CD4-positive, CD25-positive, alpha-beta regulatory T cell (primary cell): ENCODE measurements at places on chromosomes 3 and 15. TPM values are rescaled to one million over a fixed set of nuclear protein-coding genes. Genes with fewer than 3 reads are reported as not detected.

DNA sequence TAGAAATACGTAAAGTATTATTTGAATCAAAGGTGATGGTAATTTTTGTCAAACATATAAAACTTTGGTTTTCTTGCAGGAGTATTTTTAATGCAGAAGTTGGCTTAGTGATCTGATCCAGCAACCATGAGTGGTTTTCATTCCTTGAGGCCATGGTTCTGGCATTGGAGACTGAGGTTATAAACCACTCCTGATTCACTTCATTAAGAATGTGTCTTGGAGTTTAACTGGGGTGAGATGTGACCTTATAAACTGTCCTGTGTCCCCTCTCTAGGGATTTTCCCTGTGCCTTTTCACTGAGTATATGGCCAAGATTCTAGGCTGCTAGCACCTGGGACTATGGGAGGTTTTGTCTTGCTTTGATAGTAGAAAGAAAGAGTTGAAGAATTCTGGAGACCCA lies 94.3 kb downstream of the RYR3 start:
- no peak overlapping the region for H3K27ac ChIP-seq
- H3K36me3 ChIP-seq = no peaks in the 10 kb centered on the region
- no peak overlapping the region for H3K4me3 ChIP-seq
- DNase-seq = no peak
- H3K4me1 ChIP-seq = no peaks in the 10 kb centered on the region

Gene MLF1
- total RNA-seq = 5.3 TPM

GRCh38 chr3:46549989-46550388 lies 16.1 kb downstream of the LRRC2 start:
- H3K4me3 ChIP-seq = no peak overlapping the region
- peaks cover 5% of the 10 kb centered on the region for H3K4me1 ChIP-seq
- no peaks in the 10 kb centered on the region for H3K36me3 ChIP-seq
- no peak overlapping the region for H3K27ac ChIP-seq
- no peak for DNase-seq
- no peaks in the 10 kb centered on the region for H3K27me3 ChIP-seq

Gene OXSR1
- 62.3 TPM for total RNA-seq

GRCh38 chr15:93477721-93478120 lies 388.7 kb upstream of the RGMA start:
- H3K27ac ChIP-seq = no peak overlapping the region
- no peaks in the 10 kb centered on the region for H3K36me3 ChIP-seq
- H3K27me3 ChIP-seq = no peaks in the 10 kb centered on the region
- DNase-seq = no peak

GRCh38 chr3:6528951-6529350 lies 332.0 kb upstream of the GRM7 start:
- no peaks in the 10 kb centered on the region for H3K36me3 ChIP-seq
- H3K4me1 ChIP-seq = no peaks in the 10 kb centered on the region
- no peak overlapping the region for H3K27ac ChIP-seq
